ENCODE measurements at places on chromosomes 2 and 18. TPM values are rescaled to one million over a fixed set of nuclear protein-coding genes. Genes with fewer than 3 reads are reported as not detected.

GRCh38 chr2:32446369-32446768 lies 89.5 kb downstream of the BIRC6 start:
- H3K4me3 ChIP-seq, result no peak overlapping the region
- peaks cover 79% of the 10 kb centered on the region for H3K36me3 ChIP-seq
- H3K4me1 ChIP-seq, result no peaks in the 10 kb centered on the region
- DNase-seq, result no peak

DNA sequence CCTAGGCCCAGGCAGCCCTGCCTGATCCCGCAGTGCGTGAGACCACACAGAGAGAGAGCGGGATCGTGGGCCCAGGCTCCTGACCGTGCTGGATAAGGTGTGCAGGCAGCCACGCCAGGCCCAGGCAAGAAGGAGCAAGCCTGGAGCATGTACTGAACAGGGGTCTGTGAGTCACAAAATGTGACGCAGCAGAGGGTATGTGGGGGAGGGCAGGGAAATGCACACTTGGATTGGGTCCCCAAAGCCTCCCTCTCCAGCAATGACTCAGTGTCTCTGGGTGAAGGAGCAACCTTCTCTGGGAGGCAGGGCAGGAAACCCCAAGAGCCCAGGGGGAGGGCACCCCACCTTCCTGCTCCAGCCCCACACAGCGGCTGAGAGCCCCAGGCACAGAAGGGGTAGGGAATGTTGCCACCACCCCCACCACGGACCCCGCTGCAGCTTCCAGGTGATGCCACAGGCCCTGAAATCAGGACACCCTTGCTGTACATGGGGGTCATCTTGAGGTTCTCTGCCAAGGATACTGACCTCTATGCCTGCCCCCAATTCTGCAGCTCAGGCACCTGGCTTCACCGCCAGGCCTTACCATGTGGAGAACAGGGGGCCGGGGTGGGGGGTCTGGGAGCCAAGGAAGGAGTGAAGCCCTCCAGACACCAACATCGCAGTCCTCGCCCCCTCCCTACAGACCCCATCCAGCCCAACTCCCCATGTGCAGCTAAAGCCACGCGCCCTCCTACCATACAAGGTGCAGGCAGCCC lies 1.3 kb upstream of the GPC1 start:
- H3K27me3 ChIP-seq, result no peaks in the 10 kb centered on the region
- DNase-seq, result no peak
- peak overlapping the region; percentile 89 for H3K27ac ChIP-seq
- H3K4me3 ChIP-seq, result peak overlapping the region; percentile 74
- no peaks in the 10 kb centered on the region for H3K36me3 ChIP-seq

DNA sequence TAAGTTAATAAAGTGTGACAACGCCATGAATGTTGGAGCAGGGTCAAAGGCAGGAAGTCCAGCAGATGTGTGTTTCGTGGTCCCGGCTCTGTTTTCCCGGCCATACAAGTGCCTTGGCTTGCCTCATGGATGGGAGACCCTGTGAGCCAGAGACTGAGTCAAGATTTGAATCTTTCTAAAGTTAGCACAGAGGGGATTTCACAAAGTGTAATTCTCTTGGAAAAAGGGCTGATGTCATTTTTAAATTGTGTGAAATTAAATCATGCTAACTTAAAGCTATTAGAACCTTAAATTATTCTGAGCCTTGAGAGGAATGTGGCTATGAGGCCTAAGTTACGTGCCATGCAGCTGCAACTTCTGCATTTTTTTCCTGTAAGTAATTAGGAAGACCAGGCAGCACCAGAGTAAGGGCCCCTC lies 38.3 kb upstream of the RALBP1 start:
- H3K4me1 ChIP-seq, result peaks cover 16% of the 10 kb centered on the region
- no peaks in the 10 kb centered on the region for H3K27me3 ChIP-seq
- DNase-seq, result no peak
- H3K27ac ChIP-seq, result no peak overlapping the region
- no peaks in the 10 kb centered on the region for H3K36me3 ChIP-seq

Gene WDR7
- polyA plus RNA-seq, result 2.4 TPM

- no peaks in the 10 kb centered on the region for H3K36me3 ChIP-seq
- H3K27me3 ChIP-seq, result no peaks in the 10 kb centered on the region
- H3K4me1 ChIP-seq, result no peaks in the 10 kb centered on the region
- no peak overlapping the region for H3K27ac ChIP-seq
Measured at GRCh38 chr2:239585422-239585821, 184.6 kb upstream of the HDAC4 start.

GRCh38 chr18:58158008-58158407 lies 114.0 kb downstream of the NEDD4L start:
- no peaks in the 10 kb centered on the region for H3K36me3 ChIP-seq
- no peaks in the 10 kb centered on the region for H3K27me3 ChIP-seq
- no peak for DNase-seq
- H3K4me3 ChIP-seq, result no peak overlapping the region

Gene R3HDM1
- polyA plus RNA-seq, result 5.7 TPM

- H3K4me1 ChIP-seq, result no peaks in the 10 kb centered on the region
- no peak overlapping the region for H3K27ac ChIP-seq
- DNase-seq, result no peak
Measured at GRCh38 chr2:158835431-158835830, 40.3 kb downstream of the DAPL1 start.

DNA sequence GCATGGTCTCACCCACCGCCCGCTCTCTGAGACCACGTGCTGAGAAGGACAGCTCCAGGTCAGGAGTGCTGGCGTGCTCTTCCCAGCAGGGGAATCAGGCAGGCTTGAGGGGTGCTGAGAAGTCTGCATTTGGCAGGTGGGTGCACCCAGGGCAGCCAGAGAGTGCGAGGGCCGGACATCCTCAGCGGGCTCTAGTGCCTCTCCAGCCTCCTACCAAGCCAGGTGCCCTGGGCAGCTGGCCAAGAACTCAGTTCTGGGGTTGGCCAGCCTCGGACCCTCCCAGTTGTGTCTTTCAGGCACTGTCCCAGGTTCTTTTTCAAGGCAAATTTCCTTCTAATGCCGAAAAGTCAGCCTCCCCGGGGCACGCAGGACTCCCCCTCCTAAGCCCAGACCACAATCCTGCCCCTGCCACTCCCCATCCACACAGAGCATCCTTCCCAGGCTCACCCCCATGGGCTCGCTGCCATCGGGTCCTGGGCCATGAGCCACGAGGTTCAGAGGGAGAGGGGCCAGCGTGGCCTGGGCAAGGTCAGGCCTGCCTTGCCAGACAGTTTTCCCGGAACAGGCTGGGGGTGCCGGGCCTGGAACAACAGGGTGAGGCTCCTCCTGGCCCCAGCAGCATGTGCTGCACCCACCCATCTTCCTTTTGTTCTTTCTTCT lies 52.2 kb upstream of the GPC1 start:
- no peak for DNase-seq
- no peak overlapping the region for H3K4me3 ChIP-seq
- H3K27me3 ChIP-seq, result no peaks in the 10 kb centered on the region
- no peaks in the 10 kb centered on the region for H3K36me3 ChIP-seq

DNA sequence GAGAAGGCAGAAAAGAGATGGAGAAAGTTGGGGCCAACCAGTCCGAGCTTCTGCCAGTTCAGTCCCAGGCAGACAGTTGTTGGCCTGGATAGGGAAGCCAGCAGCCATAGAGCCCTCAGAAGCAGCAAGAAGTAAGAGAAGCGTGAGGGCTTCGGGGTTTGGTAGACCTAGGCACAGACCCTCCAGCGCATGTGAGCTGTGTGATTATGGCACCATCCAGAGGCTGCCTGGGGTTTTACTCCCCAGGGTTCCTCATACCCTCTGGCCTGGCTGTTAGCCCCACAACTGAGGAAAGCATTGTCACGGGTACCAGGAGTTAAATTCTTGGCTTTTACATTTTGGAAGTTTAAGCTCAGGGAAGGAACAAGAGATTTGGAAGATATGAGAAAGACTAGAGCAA lies 93.7 kb upstream of the RAB6C start:
- no peaks in the 10 kb centered on the region for H3K27me3 ChIP-seq
- H3K36me3 ChIP-seq, result no peaks in the 10 kb centered on the region
- no peak overlapping the region for H3K27ac ChIP-seq
- H3K4me1 ChIP-seq, result no peaks in the 10 kb centered on the region
- no peak overlapping the region for H3K4me3 ChIP-seq
- DNase-seq, result peak; percentile 8

GRCh38 chr2:191637182-191638078 lies 40.5 kb upstream of the NABP1 start:
- no peak for DNase-seq
- H3K4me3 ChIP-seq, result no peak overlapping the region
- H3K4me1 ChIP-seq, result peaks cover 16% of the 10 kb centered on the region
- H3K27me3 ChIP-seq, result no peaks in the 10 kb centered on the region
- peak overlapping the region; percentile 67 for H3K27ac ChIP-seq

Gene SFTPB
- 10.8 TPM for polyA plus RNA-seq

Gene ASPRV1
- 0.90 TPM for polyA plus RNA-seq

GRCh38 chr2:120701499-120701898 lies 34.2 kb upstream of the GLI2 start:
- H3K4me3 ChIP-seq, result no peak overlapping the region
- H3K36me3 ChIP-seq, result no peaks in the 10 kb centered on the region
- H3K27me3 ChIP-seq, result peaks cover 25% of the 10 kb centered on the region
- no peaks in the 10 kb centered on the region for H3K4me1 ChIP-seq
- H3K27ac ChIP-seq, result no peak overlapping the region
- DNase-seq, result no peak

Gene PLEKHH2
- polyA plus RNA-seq, result 2.6 TPM

- H3K36me3 ChIP-seq, result peaks cover 45% of the 10 kb centered on the region
- no peak for DNase-seq
- H3K4me3 ChIP-seq, result no peak overlapping the region
- H3K27me3 ChIP-seq, result no peaks in the 10 kb centered on the region
Measured at GRCh38 chr18:76373297-76373696, 121.7 kb downstream of the ZNF516 start.

- H3K27ac ChIP-seq, result no peak overlapping the region
- DNase-seq, result no peak
- H3K4me3 ChIP-seq, result no peak overlapping the region
- H3K36me3 ChIP-seq, result no peaks in the 10 kb centered on the region
Measured at GRCh38 chr18:24600076-24600654, 139.7 kb downstream of the HRH4 start.

Gene SNTG2
- 1.1 TPM for polyA plus RNA-seq

DNA sequence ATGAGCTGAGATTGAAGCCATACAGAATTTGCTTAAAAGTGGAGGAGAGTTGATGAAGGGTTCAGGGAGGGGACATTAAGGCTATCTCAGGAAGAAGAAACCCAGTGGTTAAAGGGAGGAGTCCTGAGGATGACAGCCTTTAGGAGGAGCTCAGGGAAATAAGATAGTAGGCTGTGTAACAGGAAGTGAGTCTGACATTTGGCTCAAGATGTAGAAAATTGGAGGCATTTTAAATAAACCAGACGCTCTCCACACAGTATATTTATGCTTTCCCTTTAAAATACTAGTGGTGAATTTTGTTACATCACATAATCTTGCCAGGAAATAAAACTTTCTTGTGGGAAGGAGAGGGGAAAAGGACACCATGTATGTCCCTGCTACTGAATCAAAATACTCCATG lies 11.6 kb downstream of the KCNH7 start:
- no peaks in the 10 kb centered on the region for H3K36me3 ChIP-seq
- no peak overlapping the region for H3K4me3 ChIP-seq
- peak; percentile 5 for DNase-seq
- no peak overlapping the region for H3K27ac ChIP-seq
- H3K27me3 ChIP-seq, result no peaks in the 10 kb centered on the region

Gene CYTIP
- polyA plus RNA-seq, result 5.3 TPM

- H3K4me3 ChIP-seq, result no peak overlapping the region
- no peaks in the 10 kb centered on the region for H3K36me3 ChIP-seq
- no peak for DNase-seq
- H3K27ac ChIP-seq, result no peak overlapping the region
- H3K27me3 ChIP-seq, result no peaks in the 10 kb centered on the region
Measured at GRCh38 chr2:237464757-237465391, 22.2 kb upstream of the MLPH start.

GRCh38 chr2:28608500-28609424 lies 112.9 kb downstream of the PLB1 start:
- H3K27ac ChIP-seq, result no peak overlapping the region
- H3K4me3 ChIP-seq, result no peak overlapping the region
- H3K4me1 ChIP-seq, result peaks cover 35% of the 10 kb centered on the region
- H3K27me3 ChIP-seq, result no peaks in the 10 kb centered on the region
- no peaks in the 10 kb centered on the region for H3K36me3 ChIP-seq

DNA sequence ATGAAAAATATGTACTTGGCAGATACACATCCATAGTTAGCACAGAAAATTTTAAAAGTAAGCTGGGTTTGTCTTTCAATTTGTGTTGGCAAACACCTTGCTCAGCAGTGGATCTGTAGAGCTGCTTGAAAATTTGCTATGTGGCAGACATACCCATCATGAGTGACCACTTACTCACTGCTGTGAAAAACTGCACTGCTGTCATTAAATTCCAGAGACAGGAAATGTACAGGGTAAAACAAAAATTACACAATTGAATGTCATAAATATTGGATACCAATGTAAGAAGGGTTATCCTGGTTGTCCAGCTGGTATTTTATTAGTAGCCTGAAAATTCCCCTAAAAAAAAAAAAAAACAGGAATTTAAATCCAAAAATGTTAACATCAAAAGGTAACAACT lies 24.5 kb downstream of the NIF3L1 start:
- no peaks in the 10 kb centered on the region for H3K4me1 ChIP-seq
- H3K27ac ChIP-seq, result no peak overlapping the region
- H3K27me3 ChIP-seq, result no peaks in the 10 kb centered on the region
- peaks cover 20% of the 10 kb centered on the region for H3K36me3 ChIP-seq

Gene CTLA4
- not detected for polyA plus RNA-seq

DNA sequence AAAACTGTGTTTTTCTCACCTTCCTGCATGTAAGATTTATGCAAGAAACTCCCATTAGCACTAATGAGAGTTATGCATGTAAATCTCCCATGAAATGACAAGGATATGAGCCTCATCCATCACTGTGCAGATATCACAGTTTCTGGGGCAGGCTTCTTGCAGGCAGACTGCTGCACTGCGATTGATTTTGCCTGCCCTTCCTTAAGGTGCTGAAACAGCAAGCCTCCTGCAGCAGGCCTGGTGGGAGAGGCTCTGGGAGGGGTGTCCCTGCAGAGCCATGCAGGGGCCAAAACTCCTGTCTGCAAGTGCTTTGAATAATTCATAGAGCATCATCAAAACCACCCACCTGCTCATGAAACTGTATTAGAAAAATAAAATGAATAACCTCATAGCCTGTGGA lies 285.9 kb downstream of the MYT1L start:
- H3K4me1 ChIP-seq, result no peaks in the 10 kb centered on the region
- H3K27ac ChIP-seq, result no peak overlapping the region
- H3K36me3 ChIP-seq, result no peaks in the 10 kb centered on the region
- no peak overlapping the region for H3K4me3 ChIP-seq
- DNase-seq, result no peak
- H3K27me3 ChIP-seq, result no peaks in the 10 kb centered on the region

Gene SKOR2
- polyA plus RNA-seq, result not detected

Gene CHRNG
- not detected for polyA plus RNA-seq

DNA sequence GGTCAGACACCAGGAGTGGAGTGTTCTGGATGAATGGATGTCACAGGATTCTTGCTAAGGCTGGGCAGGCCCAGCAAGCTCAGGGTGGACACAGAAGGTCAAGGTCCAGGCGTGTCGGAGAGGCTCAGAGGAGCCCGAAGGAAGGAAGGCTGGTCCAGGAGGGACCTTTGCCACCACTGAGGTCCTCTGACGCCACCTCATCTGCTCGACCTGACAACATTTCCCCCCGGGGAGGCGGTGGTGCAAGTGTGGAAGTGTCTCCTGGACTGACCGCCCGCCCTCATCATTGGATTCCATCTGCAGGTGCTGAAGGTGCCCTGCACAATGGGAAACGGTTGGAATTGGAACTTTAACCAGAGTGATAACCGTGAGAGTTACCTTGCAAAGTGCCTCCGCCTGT lies 124.6 kb downstream of the RTP5 start:
- no peaks in the 10 kb centered on the region for H3K36me3 ChIP-seq
- no peak overlapping the region for H3K4me3 ChIP-seq
- H3K27ac ChIP-seq, result no peak overlapping the region
- DNase-seq, result no peak
- no peaks in the 10 kb centered on the region for H3K27me3 ChIP-seq
